Activated CD8-positive, alpha-beta memory T cell treated with anti-CD3 and anti-CD28 coated beads, Interleukin-2, amount 50 U/mL, for 48 hours (primary cell): ENCODE measurements at places on chromosomes 11 and 22.

DNA sequence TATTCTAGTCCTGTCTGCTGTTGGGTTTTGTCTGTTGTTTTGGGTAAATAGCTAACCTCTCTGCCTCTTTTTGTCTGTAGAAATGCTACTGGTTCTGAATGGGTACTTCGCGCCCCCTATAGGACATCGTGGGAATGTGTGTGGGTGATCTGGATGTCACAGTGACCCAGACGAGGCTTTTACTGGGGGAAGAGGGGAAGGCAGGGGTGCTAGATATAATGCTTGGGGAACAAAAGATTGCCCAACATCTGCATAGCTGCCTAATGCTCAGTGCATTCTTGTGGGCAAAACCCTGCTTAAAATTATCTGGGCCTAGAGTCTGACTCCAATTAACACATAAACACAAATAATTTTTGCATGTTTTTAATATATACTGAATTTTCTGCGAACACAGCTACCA lies 57.7 kb downstream of the BMAL1 start:
- peak; percentile 71 for DNase-seq

- DNase-seq = no peak
Observed at GRCh38 chr22:34475886-34476285, 555.6 kb upstream of the LARGE1 start.

DNA sequence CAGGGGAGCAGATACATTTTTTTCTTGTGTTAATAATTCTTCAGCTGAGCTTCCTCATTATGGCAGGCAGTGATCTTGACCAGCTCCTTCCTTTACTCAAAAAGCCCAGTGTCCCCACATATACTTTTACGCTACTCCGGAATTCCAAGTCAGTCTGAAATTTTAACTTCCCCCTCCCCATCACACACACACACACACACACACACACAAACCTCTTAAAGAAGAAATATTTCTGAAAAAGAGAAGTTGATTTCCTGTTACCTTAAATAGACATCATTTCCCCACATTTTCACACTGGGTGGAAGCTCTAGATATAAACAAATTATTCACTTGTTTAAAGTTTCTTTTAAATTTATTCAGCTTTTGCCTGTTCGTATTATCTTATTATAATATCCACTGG lies 113.9 kb downstream of the DBX1 start:
- no peak for DNase-seq

DNA sequence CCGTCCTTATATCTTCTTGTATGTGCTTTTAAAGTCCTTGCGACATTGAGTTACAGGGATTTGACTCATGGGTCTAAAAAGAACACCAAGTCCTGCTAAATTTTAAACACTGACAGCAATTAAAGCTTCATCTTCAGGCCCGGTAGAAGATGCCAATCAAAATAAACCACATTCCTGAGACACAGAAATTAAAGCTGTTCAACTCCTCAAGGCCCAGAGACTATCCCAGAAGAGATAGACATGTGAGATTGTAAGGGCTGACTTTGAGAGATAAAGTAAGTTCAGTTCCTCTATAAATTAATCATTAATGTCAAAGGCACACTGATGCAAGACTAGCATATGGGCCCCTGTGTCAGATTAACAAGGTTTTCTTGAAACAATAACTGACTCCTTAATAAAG lies 49.8 kb downstream of the OSBPL5 start:
- DNase-seq = no peak
